ENCODE measurements at places on chromosomes 2 and 18.

DNA sequence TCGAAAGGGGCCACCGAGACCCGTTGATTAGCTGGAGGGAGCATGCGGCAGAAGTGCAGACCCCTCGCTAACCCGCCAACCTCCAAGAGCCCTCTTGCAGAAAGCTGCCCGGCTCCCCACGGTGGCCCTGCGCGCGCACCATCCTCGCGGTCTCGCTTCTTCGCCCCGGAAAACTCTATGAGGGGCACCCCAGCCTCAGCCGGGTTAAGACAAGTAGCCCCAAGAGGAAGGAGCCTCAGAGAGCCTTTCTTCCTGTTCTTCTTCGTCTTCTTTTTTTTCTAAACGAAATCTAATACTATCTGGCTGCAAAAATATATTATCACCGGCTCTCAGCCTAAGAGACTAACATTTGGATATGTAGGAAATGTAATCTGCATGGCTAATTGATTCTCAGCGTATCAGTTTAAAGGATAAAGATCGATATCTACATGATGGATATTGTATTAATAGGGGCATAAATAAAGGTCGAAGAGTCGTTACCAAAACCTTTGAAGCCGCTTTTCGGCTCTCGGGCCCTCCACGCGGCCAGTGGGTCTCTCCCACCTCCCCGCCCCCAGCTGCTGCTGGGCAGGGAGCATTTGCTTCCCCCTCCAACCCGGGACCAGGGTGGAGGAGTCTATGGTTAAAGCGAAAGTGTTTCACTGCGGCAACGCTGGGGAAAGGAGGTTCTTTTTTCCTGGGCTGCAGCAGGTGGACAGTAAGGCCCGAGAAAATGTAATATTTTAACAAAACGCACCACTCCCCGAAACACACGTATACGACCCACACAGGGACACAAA lies 6.1 kb upstream of the PAX3 start:
- DNase-seq = no peak

DNA sequence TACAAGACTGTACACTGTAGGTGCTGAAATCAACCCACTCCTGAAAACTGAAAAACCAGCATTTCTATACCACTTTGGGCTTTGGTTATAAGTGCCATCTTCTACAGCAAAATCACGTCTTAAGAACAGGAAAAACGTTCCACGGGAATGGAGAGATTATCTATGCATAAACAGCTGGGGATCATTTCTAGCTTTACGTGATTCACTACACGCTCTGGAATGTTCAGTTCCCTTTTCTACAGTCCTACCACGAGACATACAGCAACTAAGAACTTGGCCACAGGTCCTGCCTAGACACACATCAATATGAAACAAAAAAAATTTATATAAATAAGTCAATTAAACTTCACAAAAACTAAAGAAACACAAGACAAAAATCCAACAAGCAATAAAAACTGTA lies 3.6 kb downstream of the CXCR4 start:
- DNase-seq = no peak

DNA sequence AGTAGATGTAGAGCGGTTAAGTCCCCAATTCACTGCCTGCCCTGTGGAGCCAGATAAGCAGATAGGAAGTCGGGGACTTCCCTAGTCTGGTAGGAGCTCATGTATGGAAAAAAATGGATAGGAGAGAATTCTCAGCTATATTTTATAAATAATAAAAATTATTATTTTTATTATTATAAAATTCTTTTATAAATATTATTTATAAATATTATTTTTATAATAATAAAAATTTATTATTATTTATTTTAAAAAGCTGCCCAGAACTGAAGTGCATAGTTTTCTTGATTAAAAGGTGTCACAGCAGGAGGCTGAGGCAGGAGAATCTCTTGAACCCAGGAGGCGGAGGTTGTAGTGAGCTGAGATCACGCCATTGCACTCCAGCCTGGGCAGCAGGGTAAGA lies 97.4 kb downstream of the ADAM23 start:
- DNase-seq = no peak

DNA sequence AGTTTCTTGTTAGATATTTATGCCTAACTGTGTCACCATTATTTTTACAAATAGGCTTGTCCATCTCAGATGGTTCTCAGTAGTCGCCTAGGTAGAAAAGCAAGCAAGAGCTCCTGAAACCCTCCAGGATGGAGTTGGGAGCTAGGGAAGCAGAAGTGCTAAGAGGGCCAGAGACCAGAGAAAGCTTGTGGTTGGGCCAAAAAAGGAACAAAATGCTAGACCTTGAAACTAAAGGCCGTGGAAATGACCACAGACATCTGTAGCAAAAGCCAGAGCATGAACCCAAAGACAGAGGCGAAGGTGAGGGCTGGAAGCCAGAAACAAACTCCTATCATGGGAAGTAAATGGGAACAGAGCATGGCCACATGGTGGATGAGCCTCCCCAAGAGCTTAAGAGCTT lies 29.9 kb upstream of the RMDN2 start:
- DNase-seq = no peak

GRCh38 chr18:9716780-9717563 lies 8.9 kb downstream of the RAB31 start:
- DNase-seq = no peak

- no peak for DNase-seq
These were observed 301.4 kb upstream of the SYT4 start for GRCh38 chr18:43578706-43579105.

DNA sequence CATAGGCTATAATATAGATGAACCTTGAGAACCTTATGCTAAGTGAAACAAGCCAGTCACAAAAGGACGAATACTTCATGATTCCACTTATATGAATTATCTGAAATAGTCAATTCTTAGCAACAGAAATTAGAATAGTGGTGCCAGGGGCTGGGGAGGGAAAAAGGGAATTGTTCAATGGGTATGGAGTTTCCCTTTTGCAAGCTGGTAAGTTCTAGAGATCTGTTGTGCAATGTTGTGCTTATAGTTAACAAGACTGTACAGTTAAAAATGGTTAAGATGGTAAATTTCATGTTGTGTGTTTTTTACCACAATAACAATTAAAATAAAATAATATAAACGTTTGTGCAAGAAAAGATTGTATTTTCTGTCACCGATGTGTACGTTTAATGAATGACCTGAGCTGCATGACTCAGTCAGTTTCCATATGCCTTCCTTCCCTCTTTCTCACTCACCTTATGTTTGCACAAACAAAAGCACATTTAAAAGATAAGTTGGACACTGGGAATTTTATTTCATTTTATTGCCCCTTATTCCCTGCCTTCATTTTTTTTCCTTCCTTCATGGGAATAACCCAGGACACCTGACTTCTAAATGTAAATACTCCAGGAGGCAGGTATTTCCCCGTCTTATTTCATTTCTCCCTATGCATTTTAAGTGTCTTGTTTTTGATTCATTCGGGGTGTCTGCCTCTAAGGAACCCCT lies 143.7 kb upstream of the TTC39C start:
- no peak for DNase-seq

- no peak for DNase-seq
These were observed 53.6 kb upstream of the ATP8B1 start for GRCh38 chr18:57856557-57857280.

DNA sequence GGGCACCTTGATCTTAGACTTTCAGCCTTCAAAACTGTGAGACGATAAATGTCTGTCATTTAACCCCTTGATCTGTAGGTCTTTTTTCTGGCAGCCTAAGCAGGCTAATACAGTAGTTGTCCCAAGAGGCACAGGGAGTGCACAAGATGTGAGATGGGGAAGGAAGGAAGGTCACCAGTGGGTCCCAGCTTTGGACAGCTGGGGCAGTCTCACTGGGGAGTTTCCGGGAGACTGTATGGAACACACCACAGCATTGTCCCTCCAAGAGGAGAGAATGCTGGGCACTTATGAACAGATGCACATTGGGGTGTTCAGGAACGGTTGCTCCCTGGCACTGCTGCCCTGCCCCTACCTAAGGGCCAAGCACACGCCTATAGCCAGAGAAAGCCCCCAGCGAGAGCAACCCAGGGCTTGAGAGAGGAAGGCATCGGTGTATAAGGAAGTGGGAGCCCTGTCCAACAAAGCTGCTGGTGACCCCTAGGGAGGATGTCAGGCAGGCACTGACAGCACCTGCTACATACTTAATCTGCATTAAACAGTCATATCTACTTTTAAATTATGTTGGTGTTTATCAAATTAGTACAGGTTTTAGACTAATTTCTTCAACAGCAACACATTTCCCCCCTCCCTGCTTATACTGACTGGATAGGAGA lies 11.6 kb upstream of the NCK2 start:
- DNase-seq = no peak
